H1 (cell line): ENCODE measurements at places on chromosomes 7 and 10.

DNA sequence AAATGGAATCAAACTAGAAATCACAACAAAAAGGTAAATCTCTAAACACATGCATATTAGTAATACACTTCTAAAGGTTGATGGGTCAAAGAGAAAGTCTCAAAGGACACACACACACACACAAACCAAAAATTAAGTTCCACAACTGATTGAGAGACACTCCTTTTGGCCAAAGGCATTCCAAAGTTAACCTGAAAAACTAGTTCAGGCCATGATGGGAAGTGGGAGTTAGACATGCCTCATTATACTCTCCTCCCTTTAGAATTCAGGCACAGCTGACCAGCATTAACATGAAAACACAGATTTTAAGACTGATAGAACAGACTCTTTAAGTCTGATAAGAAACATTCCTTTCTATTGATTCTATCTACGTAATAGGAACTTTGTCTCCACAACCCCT, 332.4 kb upstream of the IGFBP3 start:
- DNase-seq: no peak

DNA sequence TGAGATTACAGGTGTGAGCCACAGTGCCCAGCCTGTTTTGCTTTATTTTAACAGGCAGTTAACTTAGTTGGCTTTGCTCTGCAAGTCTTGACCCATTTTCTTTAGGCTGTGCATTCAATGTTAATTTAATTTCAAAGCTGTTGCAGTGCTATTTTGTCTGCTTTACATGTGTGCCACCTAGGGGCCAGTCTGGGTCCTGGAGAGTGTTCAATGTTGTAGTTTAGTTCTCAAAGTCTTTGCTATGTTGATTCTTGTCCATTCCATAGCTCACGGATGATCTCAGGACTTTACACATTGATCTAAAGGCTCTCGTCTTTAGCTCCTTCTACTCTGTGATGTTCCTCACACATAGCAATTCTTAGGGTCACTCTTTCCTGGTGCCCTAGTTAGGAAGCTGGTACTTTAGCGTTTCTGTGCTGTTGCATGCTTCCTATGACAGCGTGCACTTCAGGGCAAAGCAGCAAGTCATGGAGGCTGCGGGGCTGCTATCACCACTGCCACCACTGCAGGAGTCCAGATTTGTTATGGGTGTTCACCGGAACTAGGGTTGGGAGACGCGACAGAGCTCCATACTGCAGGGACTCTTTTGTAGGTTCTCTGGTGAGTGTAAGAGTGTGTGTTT, 16.4 kb upstream of the ABCA13 start:
- DNase-seq: no peak

- peak; percentile 58 for DNase-seq
Observed at GRCh38 chr7:3300221-3300650, 816 bp upstream of the SDK1 start.

- no peak for DNase-seq
Observed at GRCh38 chr7:48192996-48193395, 21.7 kb downstream of the ABCA13 start.

DNA sequence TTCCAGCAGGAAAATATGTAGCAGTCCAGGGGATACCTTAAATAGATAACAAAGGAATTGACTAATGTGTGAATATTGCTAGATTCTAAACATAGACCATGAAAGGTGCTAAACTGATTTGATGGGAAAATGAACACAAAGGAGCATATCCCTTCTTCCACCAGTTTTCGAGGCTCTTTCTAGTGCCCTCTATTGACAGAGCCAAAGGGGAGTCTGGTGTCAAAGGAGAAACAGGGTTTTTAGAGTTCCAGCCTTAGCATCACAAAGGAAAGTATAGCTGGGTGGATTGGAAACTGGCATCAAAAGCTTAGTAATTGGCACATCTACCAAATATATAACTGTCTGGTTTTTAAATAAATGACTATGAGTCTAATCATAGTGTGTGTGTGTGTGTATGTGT, 636.8 kb downstream of the ETV1 start:
- DNase-seq: no peak

GRCh38 chr10:86298501-86299001, 68.0 kb downstream of the GRID1 start:
- no peak for DNase-seq

DNA sequence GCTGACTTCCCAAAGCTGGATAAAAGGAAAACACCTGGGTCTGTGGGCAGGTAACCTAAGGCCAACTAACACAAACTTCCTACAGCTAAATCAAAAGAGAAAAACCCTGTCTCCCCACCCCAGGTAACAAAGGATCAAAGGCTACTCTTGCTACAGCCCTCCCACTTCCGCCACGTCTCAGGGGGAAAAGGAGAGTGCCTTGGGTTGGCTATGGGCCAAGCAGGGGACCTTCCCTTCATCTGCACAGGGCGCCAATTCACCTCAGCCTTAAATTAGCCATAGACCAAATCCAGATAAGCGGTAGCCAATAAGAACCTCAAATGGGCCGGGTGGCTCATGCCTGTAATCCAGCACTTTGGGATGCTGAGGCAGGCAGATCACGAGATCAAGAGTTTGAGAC, 69.1 kb upstream of the LANCL2 start:
- no peak for DNase-seq
